T-helper 2 cell treated with Interferon-gamma antibody and Interleukin-4, amounts not matched to agents 5 μg/mL and 100 μg/mL, for 36 hours (primary cell): ENCODE measurements at places on chromosomes 6 and 20.

DNA sequence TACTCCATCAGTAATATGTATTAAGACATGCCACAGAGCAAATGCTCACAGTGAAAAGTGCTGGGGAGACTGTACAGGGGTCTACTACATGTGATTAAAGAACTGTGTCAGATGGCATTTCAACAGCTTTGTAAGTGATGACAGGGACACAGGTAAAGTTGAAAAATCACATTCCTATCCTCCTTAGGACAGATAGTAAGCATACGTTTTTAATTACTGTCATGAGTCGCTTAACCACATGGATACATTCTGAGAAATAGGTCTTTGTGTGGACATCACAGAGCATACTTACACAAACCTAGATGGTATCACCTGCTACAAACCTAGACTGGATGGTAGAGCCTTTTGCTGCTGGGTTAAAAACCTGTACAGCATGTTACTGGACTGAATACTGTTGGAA, 645.8 kb upstream of the AGPAT4 start:
- DNase-seq = no peak

DNA sequence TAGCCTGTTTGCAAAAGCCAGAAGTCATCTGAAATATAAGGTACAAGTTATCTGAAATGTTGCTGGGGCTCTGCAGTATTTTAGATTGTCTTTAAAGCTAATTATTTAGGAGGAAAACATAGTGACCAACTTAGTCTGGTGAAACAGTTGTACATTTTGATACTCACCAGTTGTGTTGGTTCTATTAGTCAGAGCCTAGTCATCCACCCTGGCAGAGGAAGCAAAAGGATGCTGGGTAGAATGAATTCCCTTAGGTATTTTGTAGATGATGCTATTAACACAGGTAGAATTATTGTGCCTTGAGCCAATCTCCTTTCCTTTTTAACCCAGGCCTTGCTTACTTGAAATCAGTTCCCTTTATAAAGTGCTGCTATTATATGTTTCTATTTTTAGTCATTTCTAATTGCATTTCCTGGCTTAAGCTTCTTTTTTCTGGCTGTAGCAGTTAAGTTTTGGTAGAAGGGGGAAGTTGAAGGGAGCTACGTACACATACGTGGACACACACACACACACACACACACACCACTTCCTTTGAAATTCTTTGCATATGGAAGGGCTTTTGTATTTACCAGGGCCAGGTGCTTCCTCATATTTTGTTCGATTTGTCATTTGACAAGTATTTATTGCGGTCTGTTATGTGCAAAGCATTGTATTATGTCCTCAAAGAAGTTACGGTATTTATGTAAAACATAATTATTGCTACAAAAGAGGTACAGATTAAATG, 82.4 kb downstream of the RTN4IP1 start:
- DNase-seq = no peak

DNA sequence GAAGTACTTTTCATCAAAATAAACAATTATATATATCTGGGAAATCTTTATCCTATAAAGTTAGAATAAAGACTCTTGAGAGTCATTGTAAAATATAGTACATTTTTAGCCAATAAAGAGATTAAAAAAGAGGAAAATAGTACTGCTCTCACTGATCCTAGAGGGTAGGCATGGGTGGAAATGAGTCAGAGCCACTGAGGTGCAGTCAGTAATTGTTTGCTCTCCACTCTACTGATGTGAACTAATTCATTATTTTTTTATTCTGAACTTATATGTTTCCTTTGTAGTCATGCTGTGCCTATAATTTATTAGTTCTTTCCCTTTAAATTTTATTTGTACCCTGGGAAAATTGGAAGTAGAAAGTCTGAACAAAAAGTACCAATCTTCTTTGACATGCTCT, 1359.4 kb upstream of the GJE1 start:
- no peak for DNase-seq

DNA sequence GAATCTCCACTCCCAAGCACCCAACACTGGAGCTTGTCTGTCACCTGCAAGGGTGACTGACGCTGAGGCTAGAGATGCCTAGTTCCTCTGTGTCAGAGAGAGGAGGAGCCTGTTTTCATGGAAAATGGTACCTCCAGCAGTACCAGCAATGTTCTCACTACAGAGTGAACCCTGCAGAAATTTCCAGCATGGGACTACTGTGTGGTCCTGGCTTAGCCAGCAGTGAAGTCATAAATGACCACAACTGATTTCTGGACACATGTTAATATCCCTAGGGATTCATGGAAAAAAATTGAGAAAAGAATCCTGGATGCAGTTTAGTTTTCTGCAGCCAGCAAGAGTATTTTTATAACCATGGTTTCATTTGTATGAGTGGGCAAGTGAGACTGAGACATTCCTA, 468.1 kb downstream of the CD83 start:
- no peak for DNase-seq
